GM13977 (cell line): ENCODE measurements at places on chromosomes 7 and 10.

- DNase-seq: no peak
These were observed 128.3 kb downstream of the CCDC3 start for GRCh38 chr10:12873172-12873571.

- DNase-seq: peak; percentile 20
These were observed 7.1 kb upstream of the SEMA3E start for GRCh38 chr7:83655951-83656556.

- no peak for DNase-seq
These were observed 206.0 kb downstream of the CXCL12 start for GRCh38 chr10:44178856-44179255.

GRCh38 chr7:8037151-8037550 lies 68.6 kb downstream of the GLCCI1 start:
- no peak for DNase-seq

- no peak for DNase-seq
These were observed 182.8 kb downstream of the TCERG1L start for GRCh38 chr10:131128731-131129130.

- DNase-seq: peak; percentile 26
These were observed 14.7 kb downstream of the CNPY1 start for GRCh38 chr7:155531681-155532080.

- DNase-seq: peak; percentile 24
These were observed 13.0 kb downstream of the POLL start for GRCh38 chr10:101575091-101575490.

GRCh38 chr7:92366730-92367129 lies 80.6 kb upstream of the GATAD1 start:
- DNase-seq: no peak

GRCh38 chr7:122327969-122328368 lies 23.4 kb upstream of the FEZF1 start:
- DNase-seq: no peak

DNA sequence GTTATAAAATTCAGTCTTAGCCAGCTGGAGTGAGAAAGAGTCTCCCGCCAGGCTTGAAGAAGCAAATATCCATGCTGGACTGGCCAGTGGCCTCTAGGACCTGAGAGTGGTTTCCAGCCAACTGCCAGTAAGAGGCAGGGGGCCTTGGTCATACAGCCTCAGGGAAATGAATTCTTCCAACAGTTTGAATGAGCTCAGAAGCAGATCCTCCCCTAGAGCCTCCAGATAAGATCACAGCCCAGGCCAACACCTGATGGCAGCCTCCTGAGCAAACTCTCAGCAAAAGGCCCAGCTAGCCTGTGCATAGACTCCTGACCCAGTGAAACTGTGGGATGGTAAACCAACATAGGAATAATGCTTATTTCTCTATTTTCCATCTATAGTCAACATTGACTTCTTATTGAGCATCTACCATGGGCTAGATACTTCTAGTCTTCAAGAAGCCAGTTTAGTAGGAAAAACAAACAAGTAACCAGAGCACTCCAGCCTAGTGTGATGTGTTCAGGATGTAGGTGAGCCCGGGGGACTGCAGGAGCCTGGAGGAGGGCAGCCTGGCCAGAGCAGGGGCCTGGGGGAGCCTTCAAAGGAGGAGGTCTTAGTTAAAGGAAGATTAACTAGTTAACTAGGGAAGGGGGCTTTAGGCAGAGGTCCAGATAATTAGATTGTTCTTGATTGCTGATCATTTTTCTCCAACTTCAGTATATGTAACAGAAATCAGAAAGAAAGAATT lies 115.4 kb upstream of the ADO start:
- no peak for DNase-seq

DNA sequence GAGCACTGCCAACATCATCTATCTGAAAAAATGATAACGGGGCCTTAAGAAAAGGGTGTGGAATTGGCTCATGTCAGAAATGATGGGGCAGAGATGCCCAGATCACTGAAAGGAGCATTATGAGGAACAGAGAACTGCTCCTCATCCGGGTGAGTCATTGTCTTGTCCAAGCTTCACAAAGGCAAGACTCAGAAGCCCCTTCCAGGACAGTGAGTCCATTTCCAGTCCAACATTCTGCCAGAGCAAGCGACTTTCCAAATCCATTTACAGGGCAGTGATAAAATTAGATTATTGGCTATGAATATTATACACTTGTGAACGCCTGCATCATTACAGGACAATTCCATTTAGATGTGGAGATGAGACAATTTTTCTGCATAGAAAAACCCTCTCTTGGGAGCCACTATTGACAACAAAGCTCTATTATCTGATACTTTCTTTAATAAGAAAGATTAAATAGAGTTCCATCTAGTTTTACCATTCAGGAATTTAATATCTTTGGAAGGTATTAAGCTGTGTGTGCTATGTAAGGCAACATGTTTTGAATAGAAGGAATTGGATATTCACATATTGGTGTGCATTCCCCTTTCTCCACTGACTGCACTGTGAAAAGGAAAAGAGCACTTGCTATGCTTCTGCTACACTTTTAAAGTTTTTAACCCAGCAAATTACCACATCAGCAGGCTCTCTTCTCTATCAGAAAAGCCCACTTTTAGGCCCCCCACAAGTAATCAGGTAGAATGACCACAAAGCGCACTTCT lies 159.6 kb downstream of the NRP1 start:
- no peak for DNase-seq

DNA sequence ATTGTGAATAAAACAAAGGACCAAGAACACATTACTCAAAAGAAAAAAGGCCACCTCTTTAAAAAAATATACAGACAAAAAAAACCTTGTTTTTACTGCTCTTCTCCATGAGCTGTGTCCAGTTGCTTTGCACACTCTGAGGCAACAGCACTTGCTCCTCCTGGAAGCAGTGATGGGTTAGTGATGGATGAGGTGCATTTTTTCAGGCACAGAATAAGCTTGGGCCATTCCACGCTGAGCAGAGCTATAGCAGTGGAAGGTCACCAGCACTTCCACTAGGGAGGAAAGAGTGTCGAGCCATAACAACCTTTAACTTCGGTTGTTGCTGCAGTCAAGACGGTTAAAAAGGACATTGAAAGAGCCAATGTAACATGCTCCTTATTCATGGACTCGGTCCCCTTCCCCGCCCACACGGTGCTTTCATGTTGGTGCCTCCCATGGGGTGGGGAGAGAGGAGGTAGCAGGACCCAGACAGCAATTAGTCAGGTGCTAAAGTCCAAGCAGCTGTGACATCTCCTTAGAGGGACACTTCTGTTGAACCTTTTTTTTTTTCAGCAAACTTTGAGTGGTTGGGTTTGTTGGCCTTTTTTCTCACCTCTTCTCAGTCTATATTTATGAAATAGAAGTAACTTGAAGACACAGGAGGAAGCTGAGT lies 136.5 kb upstream of the ADARB2 start:
- no peak for DNase-seq

DNA sequence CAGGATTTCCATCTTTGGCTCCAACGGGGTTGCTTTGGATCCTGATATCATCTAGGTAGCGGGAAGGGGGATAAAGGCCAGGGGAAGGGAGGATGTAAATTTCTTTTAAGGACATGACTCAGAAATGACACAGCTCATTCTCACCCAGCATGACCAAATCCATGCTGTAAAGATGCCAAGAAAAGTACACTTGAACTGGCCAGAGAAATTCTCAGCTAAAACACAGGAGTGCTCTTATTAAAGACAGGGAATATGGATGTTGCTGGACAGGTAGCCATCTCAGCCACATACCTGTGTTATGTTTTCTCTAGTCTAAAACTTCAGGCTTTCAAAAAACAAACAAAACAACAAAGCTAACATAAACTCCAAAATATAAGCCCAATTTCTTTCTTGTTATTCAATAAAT lies 68.3 kb downstream of the NAMPT start:
- DNase-seq: no peak

DNA sequence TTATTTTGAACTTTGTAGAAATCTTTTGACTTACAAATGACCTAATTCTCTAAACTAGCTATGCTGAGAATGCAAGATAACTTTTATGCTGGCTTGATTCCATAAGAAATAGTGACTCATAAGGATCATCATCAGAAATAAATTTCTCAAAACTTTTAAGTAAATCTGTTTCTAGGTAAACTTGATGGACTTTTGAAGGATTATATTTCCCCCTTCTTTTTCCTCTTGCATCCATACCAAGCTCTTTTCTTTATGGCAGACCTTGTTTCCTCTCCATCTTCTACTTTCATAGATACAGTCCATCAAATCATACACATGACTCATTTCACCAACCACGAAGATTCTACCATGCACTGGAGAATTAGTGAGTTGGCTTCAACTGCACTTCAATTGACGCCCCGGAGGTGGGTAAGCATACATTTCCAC lies 336.3 kb downstream of the KCNMA1 start:
- no peak for DNase-seq

- no peak for DNase-seq
These were observed 575 bp downstream of the PLPP4 start for GRCh38 chr10:120457431-120458172.

DNA sequence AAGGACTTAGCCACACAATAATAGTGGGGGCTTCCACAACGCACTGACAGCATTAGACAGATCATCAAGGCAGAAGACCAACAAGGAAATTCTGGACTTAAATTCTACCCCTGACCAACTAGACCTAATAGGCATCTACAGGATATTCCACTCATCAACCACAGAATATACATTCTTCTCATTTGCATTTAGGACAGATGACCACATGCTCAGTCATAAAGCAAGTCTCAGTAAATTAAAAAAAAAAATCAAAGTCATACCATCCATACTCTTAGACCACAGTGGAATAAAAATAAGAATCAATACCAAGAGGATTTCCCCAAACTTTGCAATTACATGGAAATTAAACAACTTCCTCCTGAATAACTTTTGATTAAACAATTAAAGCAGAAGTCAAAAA lies 155.9 kb downstream of the CDK14 start:
- no peak for DNase-seq

GRCh38 chr7:121401896-121402295 lies 5.8 kb upstream of the FAM3C start:
- no peak for DNase-seq

DNA sequence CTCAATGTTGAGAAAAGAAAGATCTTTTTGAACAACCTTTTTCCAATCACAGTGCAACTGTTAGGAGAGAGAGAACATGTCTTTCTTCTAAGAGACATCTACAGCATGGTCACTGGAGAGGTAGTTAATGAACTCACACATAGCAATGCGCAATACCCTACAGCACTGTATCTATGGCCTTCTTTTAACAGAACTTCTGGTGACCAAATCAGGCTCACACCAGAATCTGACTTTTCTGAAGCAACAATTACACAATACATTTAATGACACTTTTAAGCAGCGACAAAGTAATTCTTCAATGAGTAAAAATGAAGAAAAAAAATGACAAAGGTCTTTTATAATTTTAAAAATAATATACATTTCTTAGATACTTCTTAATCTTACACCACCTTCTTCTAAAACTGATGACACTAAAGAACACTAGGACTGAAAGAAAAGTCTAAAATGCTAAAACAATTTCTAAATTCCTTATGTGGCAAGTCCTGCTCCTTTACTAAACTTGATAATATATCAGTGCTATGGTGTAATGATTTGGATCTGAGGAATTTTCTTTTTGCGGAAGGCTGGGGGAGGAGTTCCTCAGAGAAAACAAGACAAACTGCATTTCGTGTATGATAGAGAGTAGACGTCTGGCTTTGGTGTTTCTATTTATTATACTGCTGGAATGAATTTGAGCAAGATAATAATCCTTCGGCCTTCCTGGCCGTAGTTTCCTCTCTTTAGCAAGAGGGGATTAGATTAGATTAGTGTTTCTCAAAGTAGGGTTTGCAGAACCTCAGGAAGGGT lies 166.3 kb downstream of the ZNF438 start:
- no peak for DNase-seq

- no peak for DNase-seq
These were observed 67.3 kb downstream of the CACUL1 start for GRCh38 chr10:118687472-118687871.

GRCh38 chr10:12237265-12238220 lies 41.6 kb downstream of the CDC123 start:
- DNase-seq: peak; percentile 23
